Naive B cell (primary cell): ENCODE measurements at places on chromosomes 4 and X. TPM values are rescaled to one million over a fixed set of nuclear protein-coding genes. Genes with fewer than 3 reads are reported as not detected.

- no peak overlapping the region for H3K27ac ChIP-seq
- no peak overlapping the region for H3K4me3 ChIP-seq
- H3K36me3 ChIP-seq, result no peaks in the 10 kb centered on the region
- DNase-seq, result peak; percentile 15
Measured at GRCh38 chrX:47311932-47312774, 58.2 kb upstream of the ZNF157 start.

DNA sequence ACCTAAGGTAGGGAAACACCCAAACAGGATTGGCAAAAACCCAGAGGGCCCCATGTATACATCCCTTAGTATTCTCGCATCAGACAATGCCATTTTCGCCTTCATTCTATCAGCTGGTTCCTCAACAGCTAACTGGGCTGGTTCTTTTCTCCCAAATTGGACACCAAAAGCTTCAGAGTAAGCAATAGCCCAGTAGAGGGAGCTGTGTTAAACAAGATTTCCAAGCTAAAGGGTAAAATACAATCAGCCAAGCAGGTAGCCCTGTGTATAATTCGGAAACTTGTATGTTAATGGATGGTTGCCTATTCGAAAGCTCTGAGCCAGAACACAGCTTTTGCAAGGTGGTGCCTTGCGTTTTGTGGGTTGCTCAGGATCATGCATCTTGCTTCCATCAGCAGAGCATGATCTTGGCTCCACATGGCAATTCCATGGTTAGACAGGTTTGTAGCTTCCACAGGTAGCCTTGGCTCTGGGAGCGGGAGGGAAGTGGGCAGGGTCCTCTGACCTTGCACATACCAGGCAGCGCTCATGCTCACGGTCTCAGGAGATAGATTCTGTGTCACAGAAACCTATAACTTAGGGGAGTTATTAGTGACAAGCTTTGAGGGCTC, 115.2 kb upstream of the LNX1 start:
- no peak overlapping the region for H3K4me3 ChIP-seq
- DNase-seq, result peak; percentile 29
- H3K36me3 ChIP-seq, result no peaks in the 10 kb centered on the region

Gene PAGE4
- polyA plus RNA-seq, result not detected

DNA sequence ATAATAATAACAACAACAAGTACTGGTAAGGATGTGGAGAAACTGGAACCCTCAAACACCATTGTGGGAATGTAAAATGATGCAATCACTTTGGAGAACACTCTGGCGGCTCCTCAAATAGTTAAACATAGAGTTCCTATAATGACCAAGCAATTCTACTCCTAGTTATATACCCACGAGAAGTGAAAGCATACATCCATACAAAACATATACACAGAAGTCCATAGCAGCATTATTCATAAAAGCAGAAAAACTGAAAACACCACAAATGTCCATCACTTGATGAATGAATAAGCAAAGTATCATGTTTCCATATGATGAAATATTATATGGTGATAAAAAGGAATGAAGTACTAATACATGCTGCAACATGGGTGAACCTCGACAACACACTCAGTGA, 116.7 kb downstream of the AMELX start:
- no peak overlapping the region for H3K4me3 ChIP-seq
- H3K36me3 ChIP-seq, result no peaks in the 10 kb centered on the region
- H3K27me3 ChIP-seq, result peaks cover 17% of the 10 kb centered on the region

DNA sequence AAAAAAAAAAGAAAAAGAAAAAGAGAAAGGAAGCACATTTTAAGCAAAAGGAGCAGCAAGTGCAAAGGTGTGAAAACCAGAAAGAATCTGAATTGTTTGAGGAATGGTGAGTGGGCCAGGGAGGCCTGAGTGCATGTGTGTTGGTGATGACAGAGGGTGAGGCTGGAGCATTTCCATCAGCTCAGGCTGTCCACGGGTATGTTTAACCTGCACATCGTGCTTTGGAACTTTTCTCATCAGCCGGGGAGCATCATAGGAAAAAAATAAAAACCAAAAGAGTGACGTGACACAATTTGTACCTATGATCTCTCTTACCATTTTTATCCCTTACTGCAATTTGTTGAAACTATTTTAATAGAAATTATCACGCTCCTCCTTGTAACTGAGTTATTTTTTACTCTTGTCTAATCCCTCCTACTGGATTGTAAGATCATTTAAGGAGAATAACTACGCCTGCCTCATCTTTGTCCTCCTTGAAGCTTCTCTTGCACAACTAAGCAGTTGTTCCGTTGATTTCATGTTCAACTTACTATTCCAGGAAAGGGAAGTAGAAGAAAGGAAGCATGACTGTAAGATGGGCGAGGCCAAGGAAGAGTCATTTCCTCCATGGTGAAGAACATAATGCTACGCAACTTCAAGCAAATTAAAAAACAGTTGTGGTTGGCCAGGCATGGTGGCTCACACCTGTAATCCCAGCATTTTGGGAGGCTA, 7.0 kb downstream of the PALLD start:
- peaks cover 15% of the 10 kb centered on the region for H3K27me3 ChIP-seq
- no peak for DNase-seq
- no peak overlapping the region for H3K4me3 ChIP-seq
- H3K36me3 ChIP-seq, result no peaks in the 10 kb centered on the region
- no peak overlapping the region for H3K27ac ChIP-seq

DNA sequence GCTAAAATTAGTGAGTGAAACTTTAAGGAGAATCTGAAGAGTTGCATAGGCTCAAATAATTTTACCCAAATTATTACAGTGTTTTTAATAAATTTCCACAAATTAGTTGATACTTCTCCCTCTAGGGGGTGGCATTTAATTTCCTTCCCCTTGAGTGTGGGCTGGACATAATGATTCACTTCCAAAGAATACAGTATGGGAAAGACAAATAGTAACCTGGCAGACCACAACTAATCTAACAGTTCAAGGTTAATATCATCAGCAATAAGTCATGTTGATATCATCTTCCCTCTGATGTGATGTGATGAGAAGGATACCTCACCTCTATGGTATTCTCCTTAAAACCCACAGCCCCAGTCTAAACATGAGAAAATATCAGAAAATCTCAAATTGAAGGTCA, 15.5 kb downstream of the PFKFB1 start:
- no peaks in the 10 kb centered on the region for H3K36me3 ChIP-seq
- no peak overlapping the region for H3K27ac ChIP-seq
- no peak overlapping the region for H3K4me3 ChIP-seq
- H3K27me3 ChIP-seq, result peaks cover 6% of the 10 kb centered on the region
- no peak for DNase-seq
- no peaks in the 10 kb centered on the region for H3K4me1 ChIP-seq

DNA sequence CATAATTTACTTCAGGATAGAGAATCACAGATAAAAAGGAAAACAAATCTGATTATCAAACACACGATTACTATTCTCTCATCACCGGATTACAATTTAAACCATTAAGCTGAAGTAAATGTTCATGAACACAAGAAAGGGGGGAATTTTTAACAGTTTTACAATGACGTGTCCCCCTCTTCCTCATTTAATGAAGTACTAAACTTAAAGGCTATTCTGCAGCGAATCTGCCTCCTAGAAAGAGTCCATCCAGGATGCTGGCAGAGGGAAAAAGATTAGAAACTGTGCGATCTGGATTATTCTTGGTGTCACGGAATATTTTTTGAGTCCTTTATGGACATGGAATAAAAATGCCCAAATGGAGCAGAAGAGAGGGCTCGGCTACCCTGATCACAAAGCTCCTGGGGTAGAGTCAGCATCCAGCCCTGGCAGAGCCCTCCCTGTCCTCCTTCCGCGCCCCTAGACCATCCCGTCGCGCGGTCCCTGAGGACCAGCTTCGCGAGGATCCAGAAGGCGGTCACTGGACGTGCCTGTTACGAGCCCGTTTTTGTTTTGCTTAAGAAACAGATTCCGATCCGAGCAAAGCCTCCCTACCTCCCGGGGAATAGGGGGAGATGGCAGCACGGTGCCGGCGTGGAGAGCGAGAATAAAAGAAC, 1.2 kb downstream of the ELF2 start:
- peak; percentile 27 for DNase-seq
- H3K4me3 ChIP-seq, result peak overlapping the region; percentile 93
- no peaks in the 10 kb centered on the region for H3K36me3 ChIP-seq
- H3K27me3 ChIP-seq, result no peaks in the 10 kb centered on the region
- H3K27ac ChIP-seq, result peak overlapping the region; percentile 96

DNA sequence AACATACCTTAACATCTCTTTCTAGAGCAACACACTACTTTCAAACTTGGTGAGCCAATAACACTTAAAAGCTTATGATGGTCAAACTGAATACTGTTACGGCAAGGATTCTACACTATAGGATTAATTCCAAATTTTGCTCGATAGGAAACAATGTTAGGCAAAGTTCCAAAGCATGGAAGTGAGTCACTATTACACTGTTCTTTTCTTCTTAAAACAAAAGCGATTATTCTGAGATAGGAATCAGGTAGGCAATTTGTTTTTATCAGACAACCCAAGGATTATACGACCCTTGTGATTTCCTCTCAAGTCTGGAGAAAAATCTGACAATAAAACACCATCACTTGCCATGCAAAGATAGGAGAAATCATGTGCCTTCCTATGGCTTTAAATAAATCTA, 81.5 kb downstream of the HUWE1 start:
- H3K4me3 ChIP-seq, result no peak overlapping the region
- H3K27ac ChIP-seq, result no peak overlapping the region
- no peaks in the 10 kb centered on the region for H3K4me1 ChIP-seq
